ENCODE measurements at places on chromosomes 6 and 20. TPM values are rescaled to one million over a fixed set of nuclear protein-coding genes. Genes with fewer than 3 reads are reported as not detected.

TCF15 gene
- 0.71 TPM for total RNA-seq

WFDC10B gene
- not detected for total RNA-seq

EYS gene
- not detected for total RNA-seq

LAMA2 gene
- total RNA-seq = 32.4 TPM

HRH3 gene
- total RNA-seq = not detected

CCN6 gene
- total RNA-seq = 1.3 TPM

ZNF334 gene
- total RNA-seq = 0.55 TPM

CCDC170 gene
- 1.1 TPM for total RNA-seq

NKX2-2 gene
- not detected for total RNA-seq

CENPW gene
- 1.9 TPM for total RNA-seq

- no peak for DNase-seq
Observed at GRCh38 chr6:101663100-101663499, 269.6 kb downstream of the GRIK2 start.

DNA sequence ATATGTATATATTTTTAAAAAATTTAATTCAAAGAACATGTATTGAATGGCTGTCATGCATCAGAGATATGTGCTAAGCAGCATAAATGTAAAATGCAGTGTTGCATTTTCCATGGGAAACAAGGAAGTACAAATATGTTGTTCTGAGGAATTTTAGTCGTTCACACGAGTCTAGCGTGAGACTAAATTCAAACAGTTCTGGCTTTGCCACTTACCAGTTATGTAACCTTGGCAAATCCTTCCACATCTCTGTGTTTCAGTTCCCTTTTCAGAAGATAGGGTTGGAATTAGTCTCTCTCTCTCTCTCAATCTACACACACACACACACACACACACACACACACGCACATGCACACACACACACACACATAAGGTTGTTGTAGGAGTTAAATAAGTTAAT lies 305.4 kb downstream of the UTRN start:
- DNase-seq = no peak

DNA sequence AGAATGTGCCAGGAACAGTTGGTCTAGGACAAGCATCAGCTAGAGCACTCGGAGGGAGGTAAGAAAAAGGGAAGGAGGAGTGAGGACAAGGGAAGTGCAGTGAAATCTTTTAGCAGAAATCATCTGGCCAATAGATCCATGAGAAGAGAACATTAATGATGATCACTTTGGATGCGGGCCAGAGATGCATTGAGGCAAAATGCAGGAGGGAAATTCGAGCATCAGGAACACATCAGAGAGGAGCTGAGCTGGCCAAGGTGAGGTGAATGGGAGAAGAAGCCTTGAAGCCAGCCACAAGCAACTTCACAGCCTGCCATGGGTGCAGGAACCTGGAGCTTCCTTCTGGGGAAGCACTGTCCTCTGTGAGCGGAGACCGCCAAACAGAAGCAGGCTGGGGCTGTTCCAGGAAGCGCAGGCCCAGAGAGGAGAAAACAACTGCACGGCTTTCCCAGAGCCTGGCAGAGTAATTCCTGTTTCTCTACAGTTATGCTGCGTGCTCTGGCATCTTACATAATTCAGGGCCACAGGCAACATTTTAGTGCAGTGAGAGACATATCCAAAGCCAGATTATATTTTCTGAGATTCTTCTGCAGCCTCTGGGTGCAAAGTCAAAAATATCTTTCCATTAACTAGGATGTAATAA lies 143.8 kb downstream of the F13A1 start:
- no peak for DNase-seq

DNA sequence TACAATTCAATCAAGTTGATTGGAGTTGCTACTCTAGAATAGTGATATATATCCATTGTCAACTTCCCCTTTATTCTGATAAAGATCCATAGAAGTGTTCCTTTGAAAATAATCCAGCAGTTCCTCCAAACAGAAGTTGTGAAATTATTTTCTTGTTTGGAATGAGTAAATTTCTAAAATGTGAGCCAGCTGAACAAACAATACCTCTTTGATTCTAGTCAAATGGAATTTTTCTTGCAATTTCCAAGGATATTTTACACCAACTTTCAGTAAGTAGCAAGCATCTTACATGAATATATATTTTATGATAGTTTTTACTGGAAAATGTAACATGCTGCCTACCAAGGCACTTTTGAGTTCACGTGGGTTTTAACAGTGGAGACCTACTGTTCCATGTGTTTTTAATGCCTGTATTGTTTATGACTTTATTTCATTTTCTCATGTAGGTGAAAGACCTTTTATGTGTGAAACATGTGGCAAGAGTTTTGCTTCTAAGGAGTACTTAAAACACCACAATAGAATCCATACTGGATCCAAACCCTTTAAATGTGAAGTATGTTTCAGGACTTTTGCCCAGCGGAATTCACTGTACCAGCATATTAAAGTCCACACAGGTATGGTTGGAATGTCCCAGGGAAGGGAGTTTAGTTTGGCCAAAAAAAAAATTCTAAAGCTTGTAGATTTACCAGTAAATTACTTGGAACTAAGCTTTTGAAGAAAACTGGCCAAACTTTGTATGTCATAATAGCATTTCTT lies 6.5 kb downstream of the GZF1 start:
- no peak for DNase-seq

- DNase-seq = peak; percentile 63
Observed at GRCh38 chr6:134175532-134176263, 123.3 kb upstream of the SLC2A12 start.

GRCh38 chr20:17344790-17345189 lies 118.0 kb downstream of the PCSK2 start:
- no peak for DNase-seq

DNA sequence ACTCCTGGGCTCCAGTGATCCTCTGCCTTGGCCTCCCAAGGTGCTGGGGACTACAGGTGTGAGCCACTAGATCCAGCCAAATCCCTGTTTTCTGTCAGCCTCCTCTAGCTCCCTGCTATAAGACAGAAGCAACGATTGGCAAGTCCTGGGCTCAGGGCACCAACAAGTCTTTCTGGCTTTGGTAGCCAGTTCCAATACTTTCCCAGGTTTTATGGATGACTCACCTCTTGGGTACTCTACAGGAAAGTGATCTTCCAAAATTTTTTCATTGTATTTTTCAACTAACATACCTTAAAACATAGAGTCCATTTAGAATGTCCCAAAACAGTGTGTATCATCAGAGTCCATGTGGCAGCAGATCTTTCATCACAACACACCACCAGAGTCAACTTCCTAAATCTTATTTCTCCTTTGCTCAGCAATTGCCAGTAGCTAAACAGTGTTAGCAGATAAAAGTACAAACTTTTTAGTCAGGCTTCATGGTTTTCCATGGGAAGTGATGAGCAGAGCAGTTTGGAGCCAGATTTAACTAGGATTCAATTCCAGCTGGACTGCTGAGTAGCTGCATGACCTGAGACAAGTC lies 13.3 kb downstream of the GABBR1 start:
- DNase-seq = no peak

GRCh38 chr6:40720375-40720748 lies 133.2 kb upstream of the LRFN2 start:
- no peak for DNase-seq

DNA sequence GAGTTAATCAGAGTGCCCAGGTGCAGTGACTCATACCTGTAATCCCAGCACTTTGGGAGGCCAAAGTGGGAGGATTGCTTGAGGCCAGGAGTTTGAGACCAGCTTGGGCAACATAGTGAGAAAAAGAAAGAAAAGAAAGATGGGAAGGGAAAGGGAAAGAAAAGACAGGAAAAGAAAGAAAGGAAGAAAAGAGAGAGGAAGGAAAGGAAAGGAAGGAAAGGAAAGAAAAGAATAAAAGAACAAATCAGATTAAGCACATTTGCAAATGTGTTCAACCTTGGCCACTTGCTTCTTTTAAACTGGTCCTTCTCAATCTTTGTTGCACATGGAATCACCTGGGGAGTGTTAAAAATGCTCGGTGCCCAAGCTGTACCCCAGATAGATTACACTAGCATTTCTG lies 28.0 kb downstream of the NR2E1 start:
- no peak for DNase-seq

DNA sequence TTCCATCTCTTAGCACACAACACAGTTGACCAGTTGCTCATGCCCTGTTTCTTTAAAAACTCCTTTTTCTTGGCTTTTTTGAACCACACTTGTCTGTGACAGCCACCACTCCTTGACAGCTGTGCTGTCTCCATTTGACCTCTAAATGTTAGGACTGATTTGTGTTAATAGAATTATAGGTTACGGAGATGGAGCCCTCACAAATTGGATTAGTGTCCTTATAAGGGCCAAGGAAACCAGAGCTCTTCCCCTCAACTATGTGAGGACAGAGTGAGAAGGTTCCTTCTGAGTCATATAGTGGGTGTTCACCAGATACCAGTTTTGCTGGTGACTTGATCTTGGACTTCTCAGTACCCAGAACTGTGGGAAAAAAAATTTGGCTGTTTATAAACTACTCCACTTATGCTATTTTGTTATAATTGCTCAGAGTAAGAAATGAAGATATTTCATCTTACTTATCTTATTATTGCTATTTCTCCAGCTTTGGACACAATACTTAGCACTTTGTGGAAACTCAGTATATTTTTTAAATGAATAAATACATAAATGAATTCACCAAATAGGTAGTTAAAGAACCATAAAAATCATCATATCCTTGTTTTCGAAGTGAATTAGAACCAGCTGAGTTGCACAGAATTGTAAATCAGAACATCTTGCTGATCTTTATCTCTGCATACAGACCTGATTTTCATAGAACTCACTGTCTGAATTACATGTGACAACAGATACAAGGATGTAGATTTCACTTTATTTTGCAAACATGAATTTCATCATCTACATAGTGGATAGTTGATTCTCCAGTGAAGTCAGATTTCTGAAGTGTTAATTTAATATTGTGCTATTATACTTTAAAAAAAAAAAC lies 598.5 kb upstream of the IRAK1BP1 start:
- no peak for DNase-seq

GRCh38 chr20:51335329-51335841 lies 207.1 kb downstream of the NFATC2 start:
- no peak for DNase-seq

DNA sequence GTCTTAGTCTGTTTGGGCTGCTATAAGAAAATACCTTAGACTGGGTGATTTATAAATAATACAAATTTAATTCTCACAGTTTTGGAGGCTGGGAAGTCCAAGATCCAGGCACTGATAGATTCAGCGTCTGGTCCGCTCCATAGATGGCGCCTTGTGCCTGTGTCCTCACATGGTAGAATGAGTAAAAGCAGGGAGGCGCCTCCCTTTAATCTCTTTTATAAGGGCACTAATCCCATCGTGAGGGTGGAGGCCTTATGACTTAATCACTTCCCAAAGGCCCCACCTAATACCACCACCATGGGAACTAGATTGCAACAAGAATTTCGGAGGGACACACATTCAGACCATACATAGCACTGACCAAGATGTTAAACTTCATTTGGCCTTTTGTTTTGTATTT lies 91.2 kb upstream of the TMEM181 start:
- DNase-seq = no peak

DNA sequence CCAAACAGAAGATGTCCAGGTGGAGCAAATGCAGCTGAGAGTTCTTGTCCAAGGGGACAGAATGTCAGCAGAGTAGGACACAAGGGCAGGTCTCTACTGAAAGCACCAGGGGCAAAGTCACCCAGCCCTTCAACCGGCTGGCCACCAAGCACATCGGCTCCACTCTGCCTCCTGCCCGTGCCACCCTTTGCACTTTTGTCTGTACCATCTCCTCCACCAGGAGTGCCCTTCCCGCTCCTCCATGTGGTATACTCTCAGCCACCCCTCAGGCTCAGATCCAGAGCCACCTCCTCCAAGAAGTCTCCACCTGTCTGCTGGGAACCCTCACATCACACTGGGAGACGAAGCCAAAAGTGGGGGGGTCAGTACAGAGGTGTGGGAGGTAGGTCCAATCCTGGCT lies 4.1 kb upstream of the HSPA12B start:
- no peak for DNase-seq

- no peak for DNase-seq
Observed at GRCh38 chr6:8113131-8113654, 10.8 kb upstream of the EEF1E1 start.

- DNase-seq = no peak
Observed at GRCh38 chr6:29593199-29593855, 8.4 kb downstream of the OR2H2 start.

- no peak for DNase-seq
Observed at GRCh38 chr6:110439356-110439755, 24.0 kb upstream of the DDO start.

DNA sequence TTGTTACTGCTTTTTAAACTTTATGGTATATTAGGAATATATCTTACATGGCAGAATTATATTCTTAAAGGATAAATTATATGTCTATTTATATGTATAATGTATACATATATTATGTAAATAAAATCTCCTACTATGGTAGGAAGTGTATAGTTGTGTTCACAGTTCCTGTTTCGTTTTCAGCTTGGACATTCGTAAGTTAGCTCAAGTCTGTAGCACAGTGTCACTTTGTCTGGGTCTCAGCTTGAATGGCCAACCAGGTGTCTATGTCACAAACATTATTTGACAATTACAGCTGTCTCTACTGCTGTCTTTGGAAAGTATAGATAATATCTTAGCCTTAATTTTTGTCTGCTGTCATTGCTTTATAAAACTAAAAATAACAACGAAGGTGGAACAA lies 303.9 kb downstream of the CDKAL1 start:
- DNase-seq = no peak

GRCh38 chr20:58645412-58645968 lies 5.6 kb upstream of the STX16 start:
- DNase-seq = peak; percentile 71

DNA sequence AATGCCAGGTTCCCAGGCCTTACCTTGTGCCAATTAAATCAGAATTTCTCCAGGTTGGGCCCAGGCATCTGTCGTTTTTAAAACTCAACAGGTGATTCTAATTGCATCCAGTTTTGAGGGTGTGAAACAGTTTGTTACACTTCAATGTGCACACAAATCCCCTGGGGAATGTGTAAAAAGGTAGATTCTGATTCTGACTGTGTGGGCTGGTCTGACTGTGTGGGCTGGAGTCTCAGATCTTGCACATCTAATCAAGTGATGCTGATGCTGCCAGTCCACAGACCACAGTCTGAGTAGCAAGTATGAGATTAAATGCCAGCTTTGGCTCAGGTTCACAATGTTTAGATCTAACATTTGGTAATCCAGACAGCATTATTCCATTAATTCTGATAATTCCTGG lies 12.5 kb upstream of the ETV7 start:
- no peak for DNase-seq

Data from lower leg skin (tissue), 4 donors.